Substantia nigra (tissue), 51 donors: ENCODE measurements at places on chromosomes 13 and 19.

GRCh38 chr19:45767881-45768654, 984 bp downstream of the SIX5 start:
- no peak for DNase-seq

DNA sequence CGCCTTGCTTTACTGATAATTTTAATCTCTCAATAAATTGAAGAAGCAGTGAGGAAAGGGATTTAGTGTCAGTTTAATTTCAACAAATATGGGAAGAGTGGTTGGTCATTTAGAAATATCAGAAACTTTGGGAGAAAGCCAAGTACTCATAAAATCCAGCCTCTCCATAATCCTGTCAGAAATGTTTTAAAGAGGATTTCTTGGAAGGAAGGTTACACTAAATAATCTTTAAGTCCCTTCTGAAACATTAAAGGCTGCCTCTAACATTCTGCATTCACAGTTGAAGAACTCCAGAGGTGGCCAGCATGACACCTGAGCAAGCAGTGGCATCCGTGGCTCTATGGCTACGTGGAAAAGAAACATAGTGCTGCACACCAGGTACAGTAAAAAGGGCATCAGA, 378.5 kb downstream of the ENOX1 start:
- no peak for DNase-seq

DNA sequence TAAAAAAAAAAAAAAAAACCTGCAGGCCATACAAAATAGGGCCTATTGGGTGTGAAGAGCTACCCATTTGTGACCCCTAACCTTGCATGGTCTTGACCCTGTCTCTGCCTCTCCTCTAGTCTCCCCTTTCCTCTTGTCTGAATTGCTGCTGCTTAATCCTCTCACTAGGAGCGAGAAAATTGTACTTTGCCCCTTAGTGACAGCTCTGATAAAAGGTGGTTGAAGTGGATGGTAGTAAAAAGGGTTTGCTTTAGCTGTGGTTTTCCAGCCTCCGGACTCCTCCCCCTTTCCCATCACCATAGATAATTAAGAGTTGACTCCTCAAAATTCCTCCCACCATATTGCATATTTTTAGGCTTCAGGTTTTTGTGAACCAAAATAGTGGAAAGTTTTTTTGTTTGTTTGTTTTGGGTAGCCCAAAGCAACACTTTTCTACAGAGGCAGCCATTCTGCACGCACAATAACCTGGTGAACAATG, 23.5 kb downstream of the ACTN4 start:
- DNase-seq: no peak

DNA sequence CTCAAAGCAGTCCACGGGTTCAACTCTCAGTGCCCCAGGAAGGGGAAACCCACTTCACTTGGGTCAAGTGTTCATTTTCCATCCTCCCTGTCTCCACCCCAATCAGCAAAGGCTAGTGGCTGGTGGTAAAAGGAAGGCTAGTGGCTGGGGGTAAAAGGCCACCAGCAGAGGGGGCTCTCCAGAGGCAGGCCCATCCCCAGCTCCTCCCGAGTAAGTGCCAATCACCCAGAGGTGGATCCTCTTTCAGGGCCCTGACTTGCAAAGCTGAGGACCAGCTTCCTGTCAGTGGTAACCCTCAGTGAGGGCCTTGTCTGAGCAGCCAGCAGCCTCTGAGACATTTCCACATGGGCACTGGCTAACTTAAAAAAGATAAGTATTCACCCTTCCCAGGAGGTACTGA, 22.0 kb upstream of the TPT1 start:
- DNase-seq: no peak

GRCh38 chr19:4600082-4600481, 39.2 kb upstream of the TNFAIP8L1 start:
- no peak for DNase-seq

DNA sequence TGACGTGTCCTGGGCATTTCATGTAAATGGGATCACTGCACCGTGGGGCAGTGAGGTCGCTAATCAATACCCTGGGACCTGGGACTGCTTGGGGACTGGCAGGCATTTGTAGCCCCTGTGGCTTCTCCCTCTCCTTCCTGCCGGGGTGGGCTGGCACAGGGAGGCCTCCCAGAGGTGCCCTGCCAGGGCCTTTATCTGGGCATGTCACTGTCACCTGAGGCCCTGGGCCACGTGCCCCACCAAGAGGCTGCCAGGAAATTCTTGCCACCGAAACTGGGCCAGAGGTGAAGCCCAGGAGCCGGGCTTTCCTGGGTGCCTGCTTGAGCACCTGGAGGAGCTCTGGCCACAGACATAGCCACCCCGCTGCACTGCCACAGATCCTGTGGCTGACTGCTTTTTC, 1.8 kb upstream of the NMRK2 start:
- DNase-seq: no peak

DNA sequence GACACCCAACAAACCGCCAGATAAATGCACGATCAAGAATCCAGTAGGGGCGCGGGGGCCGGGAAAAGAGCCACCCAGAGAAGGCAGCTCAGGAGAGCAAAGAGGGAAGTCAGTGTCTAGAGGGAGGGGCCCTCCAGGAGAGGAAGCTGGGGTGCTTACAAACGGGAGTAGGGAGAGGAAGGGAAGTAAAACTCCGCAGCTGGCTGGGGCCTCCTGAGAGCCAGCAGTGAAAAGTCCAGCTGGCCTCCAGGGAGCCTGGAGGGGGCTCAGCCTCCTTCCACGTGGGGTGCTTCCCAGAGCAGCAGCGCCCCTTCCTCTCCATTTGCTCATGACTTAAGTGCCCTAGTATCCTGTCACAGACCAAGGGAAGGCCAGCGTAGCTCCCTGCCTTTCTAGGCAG, 51.8 kb downstream of the TMED1 start:
- DNase-seq: no peak

DNA sequence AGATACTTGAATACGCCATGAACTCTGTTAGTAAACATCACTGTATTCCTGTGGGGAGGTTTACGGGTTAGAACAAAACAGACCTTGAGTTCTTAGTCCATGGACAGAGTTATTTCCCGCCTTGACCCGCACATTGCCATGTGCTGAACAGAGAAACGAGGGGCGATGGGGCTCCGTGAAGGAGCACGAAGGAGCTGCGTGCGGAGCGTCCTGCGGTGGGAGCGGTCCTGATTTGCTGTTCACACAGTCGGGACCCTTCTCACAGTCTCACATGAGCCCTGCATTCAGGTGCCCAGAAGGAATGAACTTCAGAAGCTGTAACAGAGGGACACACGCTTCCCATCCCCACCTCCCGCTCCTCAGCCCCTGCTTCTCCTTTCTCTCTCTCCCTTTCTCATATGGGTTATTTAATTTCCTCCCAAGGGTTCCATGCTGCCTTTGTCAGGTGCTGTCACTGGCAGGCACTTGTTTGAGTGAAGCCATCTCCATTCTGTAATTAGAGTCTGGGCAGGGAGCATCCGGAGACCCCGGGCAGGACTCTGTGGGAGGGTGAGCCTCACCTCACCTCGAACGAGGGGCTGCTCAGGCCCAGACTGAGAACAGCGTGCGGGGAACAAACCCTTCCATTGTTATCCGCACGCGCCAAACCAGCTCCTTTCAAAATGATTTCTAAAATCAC, 76.9 kb downstream of the TEX29 start:
- DNase-seq: no peak

DNA sequence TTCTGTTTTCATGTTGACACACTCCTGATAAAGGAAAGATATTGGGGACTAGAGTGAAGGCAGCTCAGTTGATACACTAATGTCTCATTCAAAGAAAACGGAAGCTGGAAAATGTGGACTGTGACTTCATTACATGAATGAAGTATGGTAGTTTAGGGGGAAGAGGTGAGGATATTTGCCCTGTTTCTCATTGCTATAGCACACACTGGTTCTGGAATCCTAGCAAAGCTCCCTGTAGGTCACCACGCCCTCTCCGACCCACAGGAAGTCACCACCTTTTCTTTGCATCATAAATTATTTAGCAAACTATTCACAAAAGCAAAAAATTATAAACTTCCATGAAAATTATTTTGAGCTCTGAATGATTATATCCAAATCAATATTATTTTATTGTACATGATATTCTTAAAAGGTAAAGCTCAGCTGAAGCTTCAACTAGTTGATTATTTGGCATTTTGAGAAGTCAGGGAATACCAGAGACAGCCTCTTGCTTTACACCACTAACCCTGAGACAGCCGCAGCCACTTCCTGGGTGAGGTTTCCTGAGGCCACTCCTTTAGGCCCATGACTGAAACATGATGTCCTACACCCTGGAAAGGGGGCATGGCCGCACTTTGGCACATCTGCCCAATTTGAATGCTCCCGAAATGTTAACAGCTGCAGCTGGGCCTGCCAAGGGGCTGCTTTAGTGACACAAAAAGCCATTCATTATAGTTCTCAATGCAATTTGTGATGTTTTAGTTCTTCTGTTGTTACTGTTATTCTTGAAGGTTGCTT, 50.0 kb upstream of the WDFY2 start:
- DNase-seq: peak; percentile 10

DNA sequence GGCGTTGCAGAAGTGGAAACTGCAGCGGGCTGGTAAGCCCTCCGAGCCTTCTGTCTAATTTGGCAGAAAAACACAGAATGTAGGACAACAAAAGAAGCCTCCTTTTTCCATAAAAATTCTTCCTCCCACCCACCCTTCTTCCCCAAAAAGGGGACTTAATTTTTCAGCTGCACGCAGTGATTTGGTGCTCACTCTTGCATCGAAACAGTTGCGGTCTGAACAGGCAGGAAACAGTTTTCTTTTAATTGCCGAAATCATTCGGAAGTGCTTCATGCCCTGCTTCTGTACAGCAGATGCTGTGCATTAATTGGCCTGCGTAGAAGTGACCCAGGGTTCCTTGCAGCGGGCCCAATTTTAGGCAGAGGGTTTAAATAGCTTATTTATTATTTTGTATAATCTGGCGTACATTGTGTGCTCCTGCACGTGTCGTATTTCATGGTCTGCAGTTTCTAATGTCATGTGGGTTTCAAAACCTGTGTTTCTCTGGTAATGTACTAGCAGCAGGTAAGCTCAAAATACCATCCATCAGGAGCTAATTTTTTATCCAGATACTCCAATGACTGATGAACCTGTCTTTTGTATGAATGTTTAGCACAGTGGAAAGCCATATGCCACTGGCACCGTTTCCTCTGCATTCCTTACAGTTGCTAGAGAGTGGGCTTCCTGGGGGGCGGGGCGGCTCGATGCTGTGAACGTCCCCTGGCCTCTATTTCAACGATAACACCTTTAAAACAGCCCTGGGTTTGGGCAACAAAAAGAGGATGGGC, 66.6 kb downstream of the GGACT start:
- DNase-seq: no peak

GRCh38 chr13:42617221-42617620, 43.3 kb downstream of the TNFSF11 start:
- no peak for DNase-seq

- DNase-seq: no peak
These were observed 187.5 kb downstream of the GPC6 start for GRCh38 chr13:93413972-93414717.

- DNase-seq: no peak
These were observed 3.0 kb downstream of the PROZ start for GRCh38 chr13:113161433-113161832.

DNA sequence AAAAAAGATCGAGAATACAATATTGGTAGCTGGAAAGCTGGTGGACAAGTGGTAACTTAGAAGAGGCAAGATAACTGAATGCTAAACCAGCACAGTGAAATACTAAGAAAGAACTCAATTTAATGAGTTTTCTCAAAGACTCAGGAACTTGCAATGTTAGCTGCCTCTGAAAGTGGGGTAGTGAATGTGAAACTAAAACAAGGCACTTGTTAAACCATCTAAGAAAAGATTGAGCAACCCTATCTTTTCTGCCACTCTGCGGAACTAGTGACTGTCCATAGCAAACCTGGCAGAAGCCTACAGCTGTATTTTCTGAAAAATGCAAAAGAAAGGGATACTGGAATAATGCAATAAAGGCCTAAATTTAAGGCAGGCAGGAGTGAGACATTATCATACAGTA, 1574.4 kb upstream of the PRR20A start:
- DNase-seq: no peak

DNA sequence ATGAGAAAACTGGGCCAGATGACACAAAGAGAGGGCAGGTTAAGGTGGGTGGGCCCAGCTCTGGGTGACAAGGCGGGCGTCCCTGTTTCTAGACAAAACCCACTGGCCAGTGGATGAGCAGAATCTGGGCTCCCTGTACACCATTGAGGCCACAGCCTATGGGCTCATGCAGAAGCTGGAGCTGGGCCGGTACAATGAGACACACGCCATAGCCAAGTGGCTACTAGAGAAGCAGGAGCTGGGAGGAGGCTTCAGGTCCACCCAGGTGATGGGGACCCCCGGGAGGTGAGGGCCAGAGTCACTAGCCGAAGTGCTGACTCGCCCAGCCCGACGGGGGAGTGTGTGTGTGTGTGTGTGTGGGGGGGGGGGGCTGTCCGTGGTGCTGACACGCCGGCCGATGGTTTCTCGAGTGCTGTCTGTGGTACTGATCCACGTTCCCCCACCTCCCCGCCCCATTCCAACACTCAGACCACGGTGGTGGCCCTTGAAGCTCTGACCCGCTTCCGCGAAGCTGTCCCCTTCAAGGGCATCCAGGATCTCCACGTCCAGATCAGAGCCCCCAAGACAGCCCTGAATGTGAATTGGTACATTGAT, 24.3 kb upstream of the SHFL start:
- no peak for DNase-seq

- no peak for DNase-seq
These were observed 3.6 kb upstream of the DNAJC15 start for GRCh38 chr13:43019811-43020210.

- DNase-seq: no peak
These were observed 3.6 kb upstream of the CD37 start for GRCh38 chr19:49331616-49332055.

DNA sequence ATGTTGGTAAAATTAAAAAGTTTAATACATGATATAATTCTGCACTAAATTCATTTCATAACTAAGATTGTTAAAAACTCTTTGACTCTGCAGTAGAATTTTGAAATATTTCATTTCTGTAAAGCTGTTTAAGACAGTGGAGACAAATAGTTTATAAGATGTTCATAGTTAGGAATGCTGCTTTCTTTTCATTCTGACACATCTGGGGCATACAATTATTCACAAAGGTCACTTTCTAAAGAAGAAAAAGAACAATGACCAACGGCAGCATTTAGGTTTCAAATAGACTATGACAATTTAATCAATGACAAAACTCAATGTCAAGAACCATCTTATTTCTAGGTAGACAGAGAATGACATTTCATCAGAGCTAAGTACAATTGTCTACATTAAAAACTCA, 1422.1 kb downstream of the PCDH9 start:
- DNase-seq: no peak
